ENCODE measurements at places on chromosomes 11 and 22.
A peak's percentile ranks its signal among the peaks of the same experiment; 100 is the strongest.

DNA sequence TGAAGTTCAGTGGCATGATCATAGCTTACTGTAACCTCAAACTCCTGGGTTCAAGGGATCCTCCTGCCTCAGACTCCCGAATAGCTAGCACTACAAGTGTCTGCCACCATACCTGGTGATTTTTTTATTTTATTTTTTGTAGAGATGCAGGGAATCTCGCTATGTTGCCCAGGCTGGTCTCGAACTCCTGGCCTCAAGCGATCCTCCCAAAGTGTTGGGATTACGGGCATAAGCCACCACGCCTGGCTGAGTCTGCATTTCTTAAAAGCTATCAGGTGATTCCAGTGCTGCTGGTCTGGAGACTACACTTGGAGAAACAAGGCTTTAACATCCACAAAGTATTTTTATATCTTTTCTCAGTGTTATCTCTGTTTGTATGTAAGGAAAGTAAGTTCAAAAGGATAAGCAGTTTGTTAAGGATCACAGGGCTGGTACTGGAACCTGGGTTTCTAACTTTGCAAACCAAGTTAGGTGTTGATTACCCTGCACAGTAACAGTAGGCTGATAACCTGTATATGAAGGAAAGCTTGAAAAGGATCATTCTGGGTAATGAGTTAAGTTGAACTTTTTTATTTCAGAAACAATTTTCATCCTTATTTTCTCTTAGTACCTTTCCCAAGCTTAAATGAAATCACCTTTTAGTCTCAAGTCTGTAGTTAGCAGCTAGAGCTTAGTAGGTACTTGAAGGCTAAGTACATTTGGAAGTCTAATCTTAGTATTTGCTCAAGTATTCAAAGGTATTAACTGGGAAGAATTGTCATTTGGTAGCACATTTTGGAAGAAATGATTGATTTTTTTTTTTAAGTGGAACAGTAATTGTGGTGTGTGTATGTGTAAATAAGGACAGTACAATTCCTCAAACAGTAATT, 12.5 kb downstream of the ACER3 start:
- no peak for DNase-seq

DNA sequence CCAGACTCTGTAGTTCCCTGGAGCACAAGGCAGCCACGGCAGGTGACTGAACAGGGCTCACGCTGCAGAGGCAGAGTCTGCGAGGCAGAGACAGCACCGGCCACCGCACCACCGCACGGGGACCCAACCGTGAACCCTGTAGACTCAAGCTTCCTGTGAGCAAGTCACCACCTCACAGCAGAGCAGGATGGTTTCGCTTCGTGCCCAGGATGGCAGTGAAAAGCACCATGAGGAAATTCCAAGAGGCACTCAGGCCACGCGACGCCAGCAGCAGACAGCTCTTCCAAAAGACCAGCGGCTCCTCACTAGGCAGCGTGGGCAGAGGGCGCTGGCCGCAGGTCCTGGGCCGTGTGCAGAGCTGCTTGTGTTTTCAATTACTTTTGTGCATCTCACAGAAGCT, 24.5 kb downstream of the BRD1 start:
- DNase-seq = no peak

GRCh38 chr11:37450613-37451012, 852.6 kb upstream of the RAG2 start:
- DNase-seq = no peak

- DNase-seq = peak; percentile 1
Observed at GRCh38 chr11:79493555-79494171, 52.8 kb upstream of the TENM4 start.

DNA sequence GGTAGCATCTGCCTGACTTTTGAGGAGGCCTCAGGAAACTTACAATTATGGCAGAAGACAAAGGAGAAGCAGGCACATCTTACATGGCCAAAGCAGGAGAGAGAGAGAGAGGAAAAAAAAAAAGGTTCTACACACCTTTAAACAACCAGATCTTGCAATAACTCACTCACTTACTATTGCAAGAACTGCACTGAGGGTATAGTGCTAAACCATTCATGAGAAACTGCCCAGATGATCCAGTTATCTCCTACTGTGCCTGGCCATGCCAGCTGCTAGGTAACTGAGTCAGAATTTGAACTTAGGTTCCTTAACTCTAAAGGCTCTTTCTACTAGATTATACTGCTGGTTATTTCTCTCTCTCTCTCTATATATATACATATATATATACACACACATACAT, 7.3 kb downstream of the HORMAD2 start:
- DNase-seq = no peak

DNA sequence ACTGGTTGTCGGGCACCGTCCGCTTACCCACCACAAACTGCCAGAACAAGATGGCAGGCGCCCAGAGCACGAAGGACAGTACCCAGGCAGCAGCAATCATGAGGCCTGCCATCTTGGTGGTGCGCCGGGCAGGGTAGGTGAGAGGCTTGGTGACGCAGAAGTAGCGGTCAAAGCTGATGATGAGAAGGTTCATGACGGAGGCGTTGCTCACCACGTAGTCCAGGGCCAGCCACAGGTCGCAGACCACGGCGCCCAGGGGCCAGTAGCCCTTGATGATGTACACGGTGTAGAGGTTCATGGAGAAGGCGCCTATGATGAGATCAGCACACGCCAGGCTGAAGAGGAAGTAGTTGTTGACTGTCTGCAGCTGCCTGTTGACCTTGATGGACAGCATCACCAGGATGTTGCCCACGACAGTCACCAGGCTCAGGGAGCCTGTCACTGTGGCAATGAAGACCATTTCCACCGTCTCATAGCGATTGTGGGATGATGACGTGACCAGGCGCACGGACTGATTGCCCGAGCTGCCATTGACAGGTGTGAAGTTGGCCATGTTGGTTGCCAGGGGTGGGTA, 4.6 kb downstream of the MDK start:
- no peak for DNase-seq

DNA sequence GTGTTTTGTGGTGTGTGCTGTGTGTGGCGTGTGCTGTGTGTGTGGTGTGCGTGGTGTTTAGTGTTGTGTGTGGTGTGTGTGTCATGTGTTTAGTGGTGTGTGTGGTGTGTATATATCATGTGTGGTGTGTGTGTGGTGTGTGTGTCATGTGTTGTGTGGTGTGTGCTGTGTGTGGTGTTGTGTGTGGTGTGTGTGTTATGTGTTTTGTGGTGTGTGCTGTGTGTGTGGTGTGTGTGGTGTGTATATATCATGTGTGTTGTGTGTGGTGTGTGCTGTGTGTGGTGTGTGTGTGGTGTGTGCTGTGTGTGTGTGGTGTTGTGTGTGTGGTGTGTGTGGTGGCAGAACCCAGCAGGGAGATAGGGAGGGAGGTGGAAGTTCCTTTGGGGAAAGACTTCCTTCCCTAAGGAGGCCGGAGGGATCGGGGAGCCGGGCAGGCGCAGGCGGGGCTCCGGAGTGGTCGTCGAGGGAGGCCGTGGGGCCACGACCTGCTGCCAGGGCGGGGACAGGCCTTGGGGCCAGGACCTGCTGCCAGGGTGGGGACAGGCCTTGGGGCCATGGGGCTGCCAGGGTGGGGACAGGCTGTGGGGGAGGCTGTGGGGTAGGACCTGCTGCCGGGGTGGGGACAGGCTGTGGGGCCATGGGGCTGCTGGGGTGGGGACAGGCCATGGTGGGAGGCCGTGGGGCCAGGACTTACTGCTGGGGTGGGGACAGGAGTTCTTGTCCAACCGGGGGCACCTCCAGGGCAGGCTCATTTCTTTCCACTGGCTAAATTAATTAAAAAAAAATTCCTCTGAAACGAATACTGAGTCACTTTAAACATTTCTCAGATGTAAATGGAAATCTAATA, 15.2 kb downstream of the PIM3 start:
- DNase-seq = no peak

- no peak for DNase-seq
Observed at GRCh38 chr11:74937696-74938475, 11.0 kb downstream of the XRRA1 start.

DNA sequence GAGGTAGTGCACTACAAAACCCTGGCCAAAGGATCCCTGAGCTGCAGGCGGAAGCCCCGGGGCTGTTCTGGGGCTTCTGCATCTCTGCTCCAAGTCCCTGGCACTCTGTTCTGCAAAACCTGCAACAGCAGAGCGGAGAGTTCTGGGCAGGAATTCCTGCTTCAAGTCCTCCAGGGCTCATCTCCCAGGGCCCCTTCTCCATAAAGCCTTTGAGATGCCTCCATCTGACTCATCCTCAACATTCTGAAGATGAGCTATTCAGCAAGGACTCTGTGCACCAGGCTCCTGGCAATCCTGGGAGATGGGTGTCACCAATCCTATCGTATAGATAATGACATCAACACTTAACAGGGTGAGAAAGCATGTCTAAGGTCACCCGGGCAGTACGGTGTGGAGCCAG, 19.3 kb downstream of the SYN3 start:
- DNase-seq = no peak

GRCh38 chr11:134645576-134645975, 233.5 kb upstream of the B3GAT1 start:
- DNase-seq = no peak

- DNase-seq = no peak
Observed at GRCh38 chr22:18048441-18048898, 24.1 kb upstream of the MICAL3 start.
